ENCODE measurements at places on chromosomes 2 and 18.

DNA sequence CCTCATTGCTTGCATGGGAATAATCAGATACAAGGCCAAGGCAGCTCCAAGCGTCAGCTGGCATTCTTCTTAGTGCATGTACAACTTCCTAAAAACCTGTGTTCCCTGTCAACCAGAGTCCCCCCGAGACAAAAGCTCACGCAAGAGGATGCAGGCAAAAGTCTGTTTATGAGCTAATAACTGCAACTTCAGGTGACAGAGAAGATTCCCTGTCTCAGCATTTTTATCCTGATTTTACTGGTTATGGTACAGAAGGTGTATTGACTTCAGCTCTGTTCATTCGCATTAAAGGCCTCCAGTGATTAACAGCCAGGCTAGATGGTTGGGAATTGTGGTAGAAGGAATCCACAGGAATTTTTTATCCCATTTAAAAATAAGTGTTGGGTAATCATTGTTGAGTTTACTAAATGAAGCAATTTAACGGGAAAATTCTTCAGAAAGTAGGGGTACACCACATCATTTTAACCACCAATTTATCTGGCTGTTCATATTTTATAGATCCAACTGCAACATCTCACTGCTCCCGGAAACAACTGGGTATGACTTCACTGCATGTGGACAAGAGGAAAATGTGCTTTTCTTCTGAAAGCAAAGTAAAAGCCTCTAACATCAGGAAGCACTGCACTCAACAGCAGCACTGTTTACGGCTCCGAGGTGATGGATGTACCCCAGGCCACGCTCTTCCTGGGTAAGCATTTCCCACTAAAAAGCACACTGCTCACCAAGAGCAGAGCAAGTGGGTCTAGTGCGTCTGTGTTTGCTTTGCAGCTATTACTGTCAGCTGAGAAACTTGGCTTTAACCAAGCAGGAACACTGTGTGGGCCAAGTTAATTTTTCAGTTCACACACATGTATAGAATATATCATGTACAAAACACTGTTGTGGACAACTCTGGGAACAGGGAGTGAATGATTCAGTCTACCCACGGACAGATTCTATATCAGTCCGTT is 31.9 kb downstream of the CCBE1 start:
- no peak for DNase-seq

DNA sequence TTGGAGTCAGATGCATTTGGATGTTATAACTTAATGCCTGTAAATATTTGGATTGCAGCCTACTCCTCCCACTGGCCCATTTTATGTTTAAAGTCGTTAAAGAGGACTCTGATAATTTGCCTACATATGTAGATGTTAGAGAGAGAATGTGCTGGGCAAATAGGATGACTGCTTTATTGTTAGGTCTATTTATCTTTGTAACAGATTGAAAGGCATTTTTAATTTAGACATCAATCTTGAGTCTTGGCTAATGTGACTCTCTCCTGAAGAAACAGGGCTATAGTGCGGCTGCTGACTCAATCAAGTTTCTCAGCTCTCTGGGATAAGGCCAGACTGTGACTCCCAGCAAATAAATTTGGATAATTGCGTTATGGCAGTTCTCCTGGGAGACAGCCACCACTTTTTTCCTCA is 1101.4 kb downstream of the CBLN2 start:
- no peak for DNase-seq

DNA sequence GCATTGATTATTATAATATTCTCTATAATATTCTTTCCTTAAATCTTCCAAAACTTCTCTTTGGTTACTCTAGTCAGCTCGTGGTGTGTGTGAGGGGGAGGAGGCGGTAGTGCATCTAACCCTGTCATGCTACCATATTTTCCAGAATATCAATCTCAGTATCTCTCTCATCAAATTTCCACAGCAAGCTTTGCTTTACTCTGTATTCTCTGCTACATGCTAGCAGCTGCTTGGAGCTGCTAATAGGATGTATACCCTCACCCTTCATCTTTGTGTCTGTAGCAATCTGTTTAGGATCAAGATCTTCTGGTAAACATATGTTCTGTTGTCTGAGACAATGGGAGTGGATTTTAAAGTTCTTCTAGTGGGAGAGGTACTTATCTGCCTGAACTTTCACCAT is 303.8 kb upstream of the KLHL14 start:
- no peak for DNase-seq

DNA sequence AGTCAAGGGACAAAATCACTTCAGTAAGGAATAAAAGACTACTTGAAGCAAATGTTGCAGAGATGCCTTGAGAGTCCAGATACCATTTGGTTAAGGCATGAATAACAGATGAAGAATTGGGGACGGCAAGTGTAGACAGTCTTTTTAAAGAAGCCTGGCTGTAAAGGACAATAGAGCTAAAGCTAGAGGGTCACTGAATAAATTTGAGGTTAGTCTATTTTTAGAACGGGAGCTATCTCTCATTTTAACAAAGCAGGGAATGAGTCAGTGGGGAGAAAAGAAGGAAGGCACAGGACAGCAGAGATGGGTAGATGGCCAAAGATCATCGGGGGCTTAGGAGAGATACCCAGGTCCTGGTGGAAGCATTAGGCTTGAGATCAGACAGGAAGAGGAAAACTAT is 30.6 kb upstream of the CHN1 start:
- no peak for DNase-seq

DNA sequence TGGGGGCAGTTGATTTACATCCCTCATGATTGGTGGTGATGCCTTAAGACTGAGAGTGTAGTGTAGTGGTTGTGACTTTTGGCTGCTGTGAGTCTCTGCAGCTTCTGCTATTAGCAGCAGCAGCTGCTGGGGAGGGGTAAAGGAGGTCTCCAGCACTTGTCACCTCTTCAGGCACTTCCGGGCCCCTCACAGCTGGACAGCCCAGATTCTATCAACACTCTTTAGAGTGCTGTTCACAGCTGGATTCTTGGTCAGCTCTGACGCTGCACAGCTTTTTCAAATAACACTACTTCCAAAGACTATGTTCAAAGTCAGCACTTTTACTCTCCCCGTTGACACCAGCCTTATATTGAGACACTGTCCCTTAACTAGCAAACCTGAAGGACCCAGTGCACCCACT is 396.0 kb downstream of the MEIS1 start:
- no peak for DNase-seq

GRCh38 chr2:173830170-173830569 is 135.0 kb downstream of the SP3 start:
- no peak for DNase-seq

DNA sequence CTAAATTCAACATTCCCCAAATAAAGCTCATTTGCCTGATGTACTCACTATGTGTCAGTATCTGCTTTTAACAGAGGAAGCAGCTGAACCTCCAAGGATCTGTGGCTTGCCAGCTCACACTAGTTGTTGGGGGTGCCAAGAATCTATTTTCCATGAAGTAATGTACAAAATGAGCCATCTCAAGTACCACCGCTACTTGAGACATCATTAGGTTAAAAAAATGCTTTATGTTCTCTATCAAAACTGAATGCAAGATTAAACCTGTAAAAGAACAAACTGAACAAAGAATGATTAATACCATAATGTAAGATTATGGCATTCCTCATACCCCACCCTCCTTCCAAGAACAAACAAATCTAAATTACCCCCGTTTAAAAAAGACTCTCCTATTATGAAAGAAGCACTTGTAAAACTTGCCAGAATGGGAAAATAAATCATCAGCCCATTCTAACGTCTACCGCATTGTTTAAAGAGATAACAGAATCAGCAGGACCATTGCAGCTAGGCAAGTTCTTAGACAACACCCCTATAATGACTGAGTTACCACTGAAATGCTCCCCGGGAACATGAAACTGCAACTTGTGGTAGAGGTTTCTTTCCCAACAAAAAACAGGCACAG is 471.6 kb downstream of the DLGAP1 start:
- DNase-seq = no peak

GRCh38 chr2:172288603-172289002 is 138.8 kb upstream of the ITGA6 start:
- peak; percentile 27 for DNase-seq

DNA sequence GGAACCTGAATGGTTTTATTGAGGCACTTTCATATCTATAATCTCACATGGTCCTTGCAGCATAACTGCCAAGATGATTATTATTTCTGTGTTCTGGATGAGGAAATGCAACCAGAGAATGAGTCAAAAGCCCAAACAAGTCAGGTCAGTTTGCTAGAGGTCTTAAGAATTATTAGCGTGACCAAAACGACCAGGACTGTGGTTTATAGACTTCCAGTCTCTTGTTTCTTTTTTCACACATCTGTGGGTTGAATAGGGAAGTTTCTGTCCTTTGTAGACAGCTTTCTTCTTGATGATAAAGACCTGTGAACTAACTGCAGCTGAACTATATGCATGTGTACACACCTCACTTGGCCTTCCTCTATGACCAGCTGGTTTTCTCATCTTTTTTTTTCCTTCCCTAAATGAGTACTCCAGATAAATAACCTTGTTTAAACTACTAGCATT is 13.9 kb downstream of the ADAM23 start:
- no peak for DNase-seq

DNA sequence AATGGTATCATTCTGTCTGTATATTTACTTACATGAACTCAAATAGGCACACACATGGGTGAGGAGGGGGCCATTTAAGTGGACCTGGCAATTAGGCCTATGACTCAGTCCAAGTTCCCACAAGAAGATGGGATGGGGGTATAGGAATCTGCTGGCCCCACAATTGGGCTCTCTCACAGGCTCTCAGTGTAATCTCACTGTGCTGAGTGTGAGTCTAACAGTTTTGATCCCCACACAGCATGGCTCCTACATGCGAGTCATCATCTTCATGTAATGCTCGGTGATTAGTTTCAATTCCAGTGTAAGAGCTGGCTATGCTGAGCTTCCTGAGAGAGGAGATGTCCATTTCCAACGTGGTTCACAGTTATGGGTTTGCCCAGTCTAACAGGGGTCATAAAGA is 114.0 kb downstream of the GATA6 start:
- no peak for DNase-seq

Measured in stimulated activated CD8-positive, alpha-beta memory T cell treated with anti-CD3 and anti-CD28 coated beads, Interleukin-7, amount 100 ng/mL, for 48 hours (primary cell).